ENCODE measurements at places on chromosomes 7 and 10.

GRCh38 chr10:77180104-77180503 is 457.5 kb downstream of the KCNMA1 start:
- DNase-seq, result no peak

GRCh38 chr7:144000020-144000419 is at the start of gene OR6B1:
Gene OR6B1, plus strand, starts transcription at chr7:144000320. Its CDS starts 3,677 bp downstream, at chr7:144003997.
- DNase-seq, result no peak

DNA sequence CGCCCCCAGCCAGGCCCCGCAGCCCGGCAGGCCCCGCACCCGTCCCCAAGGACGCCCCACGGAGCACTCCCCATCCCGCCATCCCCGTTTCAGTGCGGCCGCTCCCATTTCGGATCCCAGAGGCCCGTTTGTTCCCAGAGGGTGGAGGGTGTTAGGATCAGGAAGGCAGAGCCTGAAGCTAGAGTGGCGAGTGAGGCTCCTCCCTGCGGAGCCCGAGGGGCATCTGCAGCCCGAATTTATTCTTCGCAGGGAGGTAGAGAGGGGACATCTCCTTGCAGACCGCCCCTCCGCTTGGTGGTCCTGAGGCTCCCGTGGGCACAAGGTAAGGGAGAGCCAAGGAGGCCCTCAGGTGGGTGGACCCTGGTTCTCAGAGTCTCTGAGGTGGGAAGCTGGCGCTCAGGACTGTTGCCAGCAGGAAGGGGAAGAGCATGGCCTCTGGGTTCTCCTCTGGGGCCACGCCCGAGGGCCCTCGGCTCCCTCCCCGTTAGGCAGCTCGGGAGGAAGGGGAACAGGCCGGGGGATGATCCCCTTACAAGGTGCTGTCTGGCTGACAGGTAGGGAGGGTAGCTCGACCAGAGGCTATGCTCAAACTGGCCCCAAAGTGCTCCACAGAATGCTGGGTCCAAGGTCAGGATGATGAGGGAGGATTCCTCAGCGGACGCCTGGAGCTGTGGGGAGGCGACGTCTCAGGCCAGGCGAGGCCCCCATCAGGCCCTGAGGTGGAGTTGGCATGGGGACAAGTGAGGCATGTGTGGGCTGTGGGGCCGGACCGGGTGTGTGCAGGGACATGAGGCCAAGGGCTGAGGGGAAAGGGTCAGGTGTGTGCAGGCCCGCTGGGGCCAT is 17.4 kb downstream of the POLL start:
- DNase-seq, result no peak

DNA sequence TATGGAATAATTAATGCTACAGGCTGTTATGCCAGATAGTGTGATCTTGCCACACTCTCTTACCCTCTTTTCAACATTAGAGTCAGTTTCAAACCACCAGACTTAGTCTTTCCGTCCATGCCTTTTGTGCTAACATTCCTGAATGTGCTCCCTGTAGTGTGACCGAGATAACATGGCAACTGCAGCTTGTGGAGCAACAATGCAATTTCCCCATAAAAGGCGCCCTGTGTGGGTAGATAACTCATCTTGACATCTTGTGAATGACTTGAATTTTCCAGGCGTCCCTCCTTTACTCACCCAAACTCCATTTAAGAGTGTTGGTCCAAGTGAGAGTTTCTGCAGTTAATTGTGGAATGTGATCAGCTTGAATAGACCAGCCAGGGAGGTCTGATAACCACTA is 99.6 kb downstream of the DNAH11 start:
- no peak for DNase-seq

DNA sequence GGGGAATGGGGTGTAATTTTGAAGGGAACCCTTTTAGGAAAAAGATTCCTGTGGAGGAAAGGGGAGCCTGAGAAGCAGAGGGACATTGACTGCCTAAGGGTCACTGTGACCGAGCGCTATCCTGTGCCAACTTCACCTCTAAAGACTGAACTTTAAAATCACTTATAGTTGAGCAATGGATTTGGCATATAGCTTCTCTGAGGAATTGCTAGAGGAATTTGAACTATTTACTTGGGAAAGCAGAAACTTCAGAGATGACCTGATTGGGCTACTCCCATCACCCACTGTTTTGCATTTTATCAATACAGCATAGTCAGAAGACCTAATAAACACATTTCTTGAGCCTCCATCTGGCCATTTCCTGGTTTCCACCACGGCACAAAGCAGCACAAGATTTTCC is 23.7 kb upstream of the WNT16 start:
- DNase-seq, result no peak

DNA sequence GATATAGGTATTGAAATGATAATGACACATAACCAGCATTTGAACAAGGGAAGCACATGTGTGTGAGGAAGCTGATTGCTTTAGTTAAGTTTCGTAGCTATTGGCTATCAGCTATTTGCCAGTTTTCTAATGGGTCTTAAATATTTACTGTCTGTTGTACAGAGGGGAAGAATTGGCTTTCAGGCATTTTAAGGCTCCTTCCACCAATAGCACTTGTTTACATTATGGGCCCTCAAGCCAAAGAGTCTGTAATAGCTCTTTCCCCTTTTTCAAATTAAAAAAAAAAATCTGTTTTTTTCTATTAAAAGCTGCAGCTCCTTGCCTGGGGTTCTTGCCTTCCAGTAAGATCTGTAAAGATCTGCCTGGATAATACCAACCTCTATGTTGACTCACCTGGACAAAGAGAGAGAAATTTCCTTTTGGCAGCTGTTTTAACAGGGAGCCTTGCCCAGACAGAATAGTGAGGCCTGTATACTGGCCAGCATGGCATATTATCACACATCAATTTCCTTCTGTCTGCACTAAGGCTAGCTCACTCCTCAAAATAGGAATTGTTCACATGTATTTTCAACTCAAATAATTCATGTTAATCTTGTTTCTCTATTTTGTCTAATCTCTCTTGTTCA is 104.7 kb upstream of the LRGUK start:
- no peak for DNase-seq

DNA sequence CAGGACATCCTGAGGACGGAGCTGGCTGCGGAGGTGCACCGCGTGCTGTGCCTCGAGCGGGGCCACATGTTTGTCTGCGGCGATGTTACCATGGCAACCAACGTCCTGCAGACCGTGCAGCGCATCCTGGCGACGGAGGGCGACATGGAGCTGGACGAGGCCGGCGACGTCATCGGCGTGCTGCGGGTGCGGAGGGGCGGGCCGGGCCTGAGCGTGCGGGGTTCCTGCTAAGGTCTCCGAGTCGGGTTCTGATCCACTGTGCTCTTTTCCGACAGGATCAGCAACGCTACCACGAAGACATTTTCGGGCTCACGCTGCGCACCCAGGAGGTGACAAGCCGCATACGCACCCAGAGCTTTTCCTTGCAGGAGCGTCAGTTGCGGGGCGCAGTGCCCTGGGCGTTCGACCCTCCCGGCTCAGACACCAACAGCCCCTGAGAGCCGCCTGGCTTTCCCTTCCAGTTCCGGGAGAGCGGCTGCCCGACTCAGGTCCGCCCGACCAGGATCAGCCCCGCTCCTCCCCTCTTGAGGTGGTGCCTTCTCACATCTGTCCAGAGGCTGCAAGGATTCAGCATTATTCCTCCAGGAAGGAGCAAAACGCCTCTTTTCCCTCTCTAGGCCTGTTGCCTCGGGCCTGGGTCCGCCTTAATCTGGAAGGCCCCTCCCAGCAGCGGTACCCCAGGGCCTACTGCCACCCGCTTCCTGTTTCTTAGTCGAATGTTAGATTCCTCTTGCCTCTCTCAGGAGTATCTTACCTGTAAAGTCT is 10.4 kb downstream of the ATG9B start:
- DNase-seq, result peak; percentile 93

DNA sequence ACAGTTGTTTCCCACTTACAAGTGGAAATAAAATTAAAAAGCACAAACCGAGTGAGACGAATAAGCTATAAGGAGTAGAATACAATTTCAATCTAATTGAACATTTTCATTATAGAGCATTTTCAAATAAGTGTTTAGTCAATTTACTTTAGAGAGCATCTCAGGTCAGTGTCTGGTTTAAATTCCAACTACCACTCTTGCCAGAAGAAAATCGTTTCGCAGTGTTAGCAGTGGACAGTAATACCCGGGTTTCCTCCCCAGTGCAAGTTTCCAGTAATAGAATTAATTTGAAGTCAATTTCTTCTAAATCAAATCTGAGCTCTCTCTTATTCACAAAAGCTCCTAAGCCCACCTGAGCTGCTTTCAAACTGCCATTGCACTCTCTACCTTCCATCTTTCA is 45.7 kb downstream of the CREB3L2 start:
- no peak for DNase-seq

DNA sequence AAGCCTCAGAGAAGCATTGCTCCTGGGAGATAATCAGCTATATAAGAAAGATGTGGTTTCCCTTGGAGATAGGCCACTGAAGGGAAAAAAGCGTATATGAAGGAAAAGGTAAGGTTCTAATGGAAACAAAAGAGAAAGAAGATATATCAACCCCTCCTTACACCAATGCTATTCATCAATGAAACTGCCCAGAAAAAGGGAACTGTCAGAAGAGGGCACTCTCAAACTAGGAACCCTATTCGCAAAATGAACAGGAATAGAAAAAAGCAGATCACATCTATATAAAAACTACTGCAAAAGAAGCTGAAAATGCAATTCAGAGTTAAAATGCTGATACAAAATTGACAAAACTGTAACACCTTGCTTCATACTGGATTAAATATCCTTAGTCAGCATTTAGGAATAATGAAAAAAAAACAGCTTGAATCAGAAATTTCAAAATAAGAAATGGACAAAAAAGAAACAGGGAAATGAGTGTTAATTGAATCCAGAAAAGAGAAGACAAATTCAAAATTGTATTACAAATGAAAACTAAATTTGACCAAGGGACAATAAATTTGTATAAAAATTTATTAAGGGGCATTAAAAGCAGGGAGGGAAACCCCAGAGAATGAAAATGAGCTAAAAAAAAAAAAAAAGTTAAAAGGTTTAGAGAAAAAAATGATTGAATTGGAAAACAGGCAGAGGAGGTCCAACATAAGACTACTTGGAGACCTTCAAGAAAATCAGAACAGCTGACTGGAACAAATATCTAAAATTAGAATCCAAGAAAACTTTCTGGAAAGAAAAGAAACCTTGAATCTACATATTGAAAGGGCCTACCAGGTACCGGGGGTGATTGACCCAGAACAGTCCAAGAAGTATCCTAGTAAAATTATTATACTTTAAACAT is 17.9 kb downstream of the NHLRC2 start:
- DNase-seq, result no peak

GRCh38 chr7:131471250-131472004 is 85.0 kb downstream of the PODXL start:
- DNase-seq, result no peak

GRCh38 chr7:23207021-23207420 is 25.2 kb downstream of the NUP42 start:
- DNase-seq, result no peak

DNA sequence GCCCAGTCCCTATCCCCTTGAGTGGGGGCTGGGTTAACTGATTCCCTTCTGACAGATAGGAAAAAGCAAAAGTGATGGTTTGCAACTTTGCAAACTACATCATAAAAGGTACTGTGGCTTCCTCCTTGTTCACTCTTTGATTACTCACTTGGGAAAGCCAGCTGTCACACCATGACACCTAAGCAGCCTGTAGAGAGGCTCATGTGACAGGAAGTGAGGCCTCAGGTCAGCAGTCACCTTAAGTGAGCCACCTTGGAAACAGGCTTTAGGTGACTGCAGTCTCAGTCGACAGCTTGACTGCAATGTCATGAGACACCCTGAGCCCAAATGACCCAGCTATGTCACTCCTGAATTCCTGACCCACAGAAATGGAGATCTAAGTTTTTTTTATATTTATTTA is 4.3 kb upstream of the CHCHD2 start:
- no peak for DNase-seq

DNA sequence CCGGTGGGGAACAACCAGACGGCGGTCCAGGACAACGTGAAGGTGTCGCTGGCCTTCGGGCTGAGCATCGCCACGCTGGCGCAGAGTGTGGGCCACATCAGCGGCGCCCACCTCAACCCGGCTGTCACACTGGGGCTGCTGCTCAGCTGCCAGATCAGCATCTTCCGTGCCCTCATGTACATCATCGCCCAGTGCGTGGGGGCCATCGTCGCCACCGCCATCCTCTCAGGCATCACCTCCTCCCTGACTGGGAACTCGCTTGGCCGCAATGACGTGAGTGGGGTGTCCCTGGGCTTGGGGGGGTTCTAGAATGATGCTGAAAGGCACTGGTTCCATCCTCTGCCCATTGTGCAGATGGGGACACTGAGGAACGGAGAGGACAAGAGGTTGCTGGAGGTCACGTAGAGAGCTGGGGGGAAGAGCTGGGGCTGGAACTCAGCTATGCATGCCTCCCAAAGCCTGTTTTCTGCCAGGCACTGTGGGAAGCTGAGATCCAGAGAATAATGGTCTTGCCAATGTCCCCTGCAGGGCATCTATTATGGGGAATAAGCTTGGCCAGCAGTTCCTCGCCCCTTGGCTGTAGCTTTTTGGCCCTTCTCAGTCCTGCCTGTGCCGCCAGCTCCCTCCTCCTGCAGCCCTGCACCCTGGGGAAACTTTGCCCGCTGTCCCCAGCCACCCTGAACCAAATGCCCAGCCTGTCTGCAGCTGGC is 523 bp downstream of the AQP1 start:
- DNase-seq, result no peak

DNA sequence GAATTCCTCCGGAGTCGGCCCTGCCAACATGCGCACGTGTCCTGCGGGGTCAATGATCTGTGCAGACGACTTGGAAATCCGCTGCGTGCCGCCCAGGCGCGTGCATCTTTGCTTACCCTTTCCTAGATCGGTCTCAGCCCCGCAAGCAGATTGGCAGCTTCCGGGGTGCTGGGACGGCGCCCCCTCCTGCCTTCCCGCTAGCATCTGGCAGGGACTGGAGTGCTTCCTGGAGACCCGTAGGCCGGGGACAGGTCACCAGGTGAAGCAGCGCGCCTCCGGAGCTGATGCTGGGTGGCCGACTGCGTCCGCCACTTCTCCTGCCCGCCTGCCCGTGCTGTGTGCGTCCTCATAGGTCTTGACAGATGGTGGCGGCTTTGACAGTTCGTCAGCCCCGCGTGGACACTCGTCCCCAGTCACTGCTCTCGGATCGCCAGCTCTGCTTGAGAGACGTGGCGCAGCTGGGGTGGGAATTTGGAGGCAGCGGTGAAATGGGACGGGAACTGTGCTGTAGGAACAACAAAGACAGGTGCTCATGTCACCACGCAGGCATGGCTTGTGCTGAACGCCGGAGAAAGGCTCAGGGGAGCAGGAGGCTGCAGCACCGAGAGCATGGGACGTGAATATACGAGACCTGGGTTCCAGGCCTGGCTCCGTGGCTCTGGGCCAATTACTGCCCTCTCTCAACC is 21.9 kb upstream of the KCNK18 start:
- DNase-seq, result peak; percentile 5

Measured in activated CD4-positive, alpha-beta T cell treated with anti-CD3 and anti-CD28 coated beads, Interleukin-2, amount 50 U/mL, for 16 hours (primary cell).